ENCODE measurements at places on chromosomes 13 and 19. TPM values are rescaled to one million over a fixed set of nuclear protein-coding genes. Genes with fewer than 3 reads are reported as not detected.

DNA sequence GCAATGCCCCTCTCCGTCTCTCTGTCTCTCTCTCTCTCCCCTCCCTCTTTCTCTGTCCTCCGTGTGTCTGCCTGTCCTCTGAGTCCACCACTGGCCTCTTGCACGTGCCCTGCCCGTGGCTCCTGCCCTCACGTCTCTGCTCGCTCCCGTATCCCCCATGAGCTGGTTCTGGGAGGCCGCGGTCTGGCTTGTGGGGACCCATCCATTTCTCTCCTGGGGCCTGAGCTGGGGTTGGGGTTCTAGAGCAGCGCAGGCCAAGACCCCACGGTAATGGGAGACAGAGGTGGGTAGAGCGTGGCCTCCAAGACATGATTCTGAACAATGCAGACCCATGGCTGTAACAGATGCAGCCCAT lies 19.0 kb downstream of the C2CD4C start:
- DNase-seq = no peak

DNA sequence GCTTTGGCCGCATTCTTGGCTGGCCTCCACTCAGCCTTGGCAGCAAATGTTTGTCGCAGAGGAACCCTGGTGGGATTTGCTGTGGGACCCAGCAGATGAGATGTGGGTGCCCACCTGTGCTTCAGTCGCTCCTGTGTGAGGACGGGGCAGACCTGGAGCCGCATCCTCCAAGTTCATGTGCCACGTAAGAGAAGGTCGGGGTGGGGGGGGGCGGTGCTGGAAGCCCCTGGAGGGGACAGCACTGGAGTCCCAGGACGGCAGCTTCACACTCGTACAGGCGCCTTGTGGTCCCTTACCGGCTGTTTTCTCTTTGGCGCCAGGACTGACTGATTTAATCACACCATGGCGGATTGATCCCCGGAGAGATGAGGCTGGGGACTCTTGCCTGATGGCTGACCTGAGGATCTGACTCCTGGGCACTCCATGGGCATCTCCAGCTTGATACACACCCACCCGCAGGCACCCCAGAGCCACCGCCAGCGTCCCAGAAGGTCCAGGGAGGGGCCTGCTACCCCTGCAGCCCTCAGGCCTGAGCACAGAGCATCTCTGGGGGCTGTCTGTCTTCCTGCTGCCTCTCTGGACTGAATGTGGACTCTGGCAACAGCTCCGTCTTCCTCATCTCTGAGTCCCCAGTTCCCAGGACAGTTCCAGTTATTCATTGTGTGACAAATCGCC lies 10.0 kb upstream of the GRTP1 start:
- no peak for DNase-seq

DNA sequence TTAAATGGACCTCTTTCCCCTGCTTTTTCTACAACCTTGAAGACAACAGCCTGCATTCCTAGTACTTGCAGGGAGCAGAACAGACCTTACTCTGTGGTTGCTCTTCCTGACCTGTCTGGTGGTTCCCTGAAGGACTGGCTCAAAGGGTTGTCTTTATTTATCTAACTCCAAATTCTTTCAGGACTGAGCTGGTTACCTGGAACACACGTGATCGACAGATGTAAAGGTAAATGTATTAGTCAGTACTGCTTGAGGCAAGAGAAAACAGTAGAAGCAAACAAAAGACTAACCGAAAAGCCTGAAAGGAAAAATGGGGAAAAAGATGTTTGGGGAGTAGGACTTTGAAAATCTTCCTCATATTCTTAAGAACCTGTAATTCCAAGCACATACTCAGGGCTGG lies 17.9 kb downstream of the ZNF558 start:
- DNase-seq = no peak

- peak; percentile 68 for DNase-seq
Observed at GRCh38 chr19:55116859-55117662, at the start of gene PPP1R12C. Gene PPP1R12C (minus strand): TSS chr19:55117637. CDS start chr19:55117543, 94 bp downstream.

DNA sequence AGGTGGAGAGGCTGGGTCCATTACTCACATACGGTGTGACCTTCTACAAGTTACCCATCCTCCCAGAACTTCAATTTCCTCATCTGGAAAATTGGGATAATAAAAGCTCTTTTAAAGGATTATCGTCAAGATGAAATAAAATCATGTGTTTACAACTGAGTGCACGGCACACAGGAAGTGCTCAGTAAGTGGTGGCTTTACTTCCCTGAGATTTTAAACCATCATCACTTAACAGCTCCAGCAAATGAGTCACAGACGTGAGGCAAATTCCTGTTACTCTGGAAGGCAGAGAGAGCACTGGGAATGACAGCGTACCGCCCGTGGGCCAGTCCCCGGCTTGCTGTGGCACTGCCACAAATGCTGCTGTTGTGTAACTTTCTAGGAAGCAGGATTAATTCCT lies 64.1 kb downstream of the MRPL57 start:
- DNase-seq = no peak

GRCh38 chr13:33940898-33941297 lies 122.9 kb downstream of the RFC3 start:
- DNase-seq = no peak

DNA sequence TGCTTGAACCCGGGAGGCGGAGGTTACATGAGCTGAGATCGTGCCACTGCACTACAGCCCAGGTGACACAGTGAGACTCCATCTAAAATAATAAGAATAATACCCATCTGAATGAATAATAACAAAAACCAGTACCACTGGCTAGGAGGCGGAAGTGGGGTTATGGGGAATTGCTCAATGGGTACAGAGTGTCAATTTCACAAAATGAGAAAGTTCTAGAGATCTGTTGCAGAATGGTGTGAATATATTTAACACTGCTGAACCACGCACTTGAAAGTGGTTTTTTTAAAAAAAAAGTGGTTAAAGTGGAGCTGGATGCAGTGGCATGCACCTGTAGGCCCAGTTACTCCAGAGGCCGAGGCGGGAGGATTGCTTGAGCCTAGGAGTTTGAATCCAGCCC lies 18.5 kb downstream of the KLF2 start:
- DNase-seq = no peak

- DNase-seq = peak; percentile 42
Observed at GRCh38 chr19:17830567-17831418, 9.5 kb upstream of the INSL3 start.

RDH8 gene
- not detected for polyA plus RNA-seq

SETDB2 gene
- 2.1 TPM for polyA plus RNA-seq

PRDX2 gene
- polyA plus RNA-seq = 396 TPM

C19orf67 gene
- polyA plus RNA-seq = not detected

GRK1 gene
- not detected for polyA plus RNA-seq

PSG6 gene
- polyA plus RNA-seq = not detected
